ENCODE measurements at places on chromosomes 11 and 22. TPM values are rescaled to one million over a fixed set of nuclear protein-coding genes. Genes with fewer than 3 reads are reported as not detected.

HOATZ gene
- not detected for total RNA-seq

ELFN2 gene
- total RNA-seq: 2.8 TPM

NRIP3 gene
- total RNA-seq: 6.0 TPM

APOA1 gene
- total RNA-seq: 2,058 TPM

KLHL22 gene
- 45.1 TPM for total RNA-seq

GRIK4 gene
- total RNA-seq: 1.7 TPM

LDLRAD3 gene
- total RNA-seq: 30.8 TPM

KRTAP5-7 gene
- total RNA-seq: 1.8 TPM

SLC22A8 gene
- total RNA-seq: 0.11 TPM

KRTAP5-3 gene
- total RNA-seq: not detected

APOL5 gene
- total RNA-seq: not detected

CPT1B gene
- 31.4 TPM for total RNA-seq

TRPT1 gene
- 87.7 TPM for total RNA-seq

ARHGAP8 gene
- total RNA-seq: 34.6 TPM

IL10RA gene
- total RNA-seq: 4.5 TPM

OR8D1 gene
- not detected for total RNA-seq

KRTAP5-1 gene
- not detected for total RNA-seq

HBG2 gene
- not detected for total RNA-seq

LMF2 gene
- 94.3 TPM for total RNA-seq

MRGPRX4 gene
- total RNA-seq: not detected

C11orf86 gene
- not detected for total RNA-seq

HBE1 gene
- total RNA-seq: not detected

LZTR1 gene
- 48.9 TPM for total RNA-seq

ZFTA gene
- 13.9 TPM for total RNA-seq

NXPE2 gene
- 0.62 TPM for total RNA-seq

PARVA gene
- total RNA-seq: 38.4 TPM

NCAPD3 gene
- total RNA-seq: 44.4 TPM

WT1 gene
- 0.14 TPM for total RNA-seq
